SHP77 (cell line): ENCODE measurements at places on chromosomes 11 and 22.

DNA sequence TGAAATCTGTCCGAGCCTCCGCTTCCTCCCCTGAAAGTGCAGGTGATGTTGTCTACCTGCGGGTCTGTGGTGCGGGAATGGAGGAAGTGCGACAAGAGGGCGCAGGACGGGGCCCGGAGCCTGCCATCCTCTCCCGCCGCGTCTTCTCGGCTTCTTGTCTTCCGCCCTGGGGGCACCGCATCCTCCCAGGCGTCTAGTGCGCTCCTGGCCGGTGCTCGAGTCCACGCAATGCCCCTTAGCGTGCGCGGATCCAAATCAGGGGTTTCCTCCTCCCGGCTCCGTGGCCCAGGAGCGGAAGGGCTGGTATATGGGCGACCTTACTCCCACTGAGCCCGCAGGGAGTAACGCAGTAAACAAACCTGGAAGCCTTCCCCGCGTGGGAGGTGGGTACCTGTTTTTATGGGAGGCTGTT lies 405 bp downstream of the SFI1 start:
- no peak for DNase-seq

DNA sequence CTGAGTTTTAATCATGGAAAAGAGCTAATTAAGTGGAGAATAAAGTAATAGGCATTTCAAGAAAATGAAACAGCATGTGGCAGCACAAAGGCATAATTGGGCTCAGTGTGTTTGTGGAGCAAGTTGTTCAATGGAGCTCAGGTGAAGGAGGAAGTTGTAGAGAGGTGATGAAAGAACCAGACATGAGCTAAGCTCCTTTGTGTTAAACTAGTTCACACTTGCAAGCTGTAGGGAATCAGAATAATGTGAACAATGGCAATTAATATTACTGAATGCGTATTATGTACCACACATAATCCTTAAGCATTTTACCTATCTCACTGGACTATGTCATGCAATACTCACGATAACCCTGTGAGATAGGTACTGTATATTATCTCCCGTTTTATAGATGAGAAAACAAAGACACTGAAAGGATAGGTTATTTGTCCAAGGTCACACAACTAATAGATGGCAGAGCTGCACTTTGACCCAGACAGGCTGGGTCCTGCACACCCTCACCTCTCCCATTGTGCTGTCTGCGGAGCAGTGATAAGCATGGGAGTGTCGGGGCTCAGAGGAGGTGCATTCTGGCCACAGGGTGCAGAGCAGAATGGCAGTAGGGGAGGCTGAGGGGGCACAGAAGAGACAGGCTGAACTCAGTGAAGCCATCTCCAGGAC lies 8.9 kb downstream of the OLFML1 start:
- DNase-seq, result no peak

DNA sequence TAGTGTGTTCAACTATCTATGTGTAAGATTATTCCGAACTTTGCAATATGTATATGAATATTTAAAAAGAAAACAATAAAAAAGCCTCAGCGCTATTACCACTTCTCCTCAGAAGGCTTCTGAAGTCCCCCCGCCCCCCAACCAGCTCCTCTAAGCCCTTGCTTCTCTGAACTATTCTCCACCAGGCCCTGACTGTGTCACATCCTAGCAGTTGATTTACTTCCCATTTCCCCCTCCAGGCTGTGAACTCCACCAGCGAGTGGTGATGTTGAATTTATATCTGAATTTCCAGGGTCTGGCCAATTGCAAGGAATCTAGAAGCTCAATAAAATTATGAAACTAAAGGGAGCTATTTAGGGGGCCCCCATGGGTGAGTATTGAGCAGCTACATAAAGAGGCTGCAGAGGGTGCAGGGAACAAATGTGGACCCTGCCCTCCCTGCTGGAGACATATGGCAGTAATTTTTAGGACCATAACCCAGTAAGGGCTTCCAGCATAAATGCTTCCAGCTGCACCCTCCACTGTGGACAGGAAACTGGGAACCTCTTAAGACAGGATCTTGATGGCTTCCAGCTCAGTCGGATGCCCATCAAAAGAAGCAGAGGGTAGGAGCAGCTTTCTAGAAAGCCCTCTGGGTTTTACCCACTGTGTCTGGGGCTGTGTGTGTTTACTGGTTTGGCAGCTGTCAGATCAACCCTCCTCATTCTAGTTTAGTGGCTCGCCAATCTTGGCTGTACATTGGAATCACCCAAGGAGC lies 81.4 kb downstream of the TIMP3 start:
- no peak for DNase-seq

DNA sequence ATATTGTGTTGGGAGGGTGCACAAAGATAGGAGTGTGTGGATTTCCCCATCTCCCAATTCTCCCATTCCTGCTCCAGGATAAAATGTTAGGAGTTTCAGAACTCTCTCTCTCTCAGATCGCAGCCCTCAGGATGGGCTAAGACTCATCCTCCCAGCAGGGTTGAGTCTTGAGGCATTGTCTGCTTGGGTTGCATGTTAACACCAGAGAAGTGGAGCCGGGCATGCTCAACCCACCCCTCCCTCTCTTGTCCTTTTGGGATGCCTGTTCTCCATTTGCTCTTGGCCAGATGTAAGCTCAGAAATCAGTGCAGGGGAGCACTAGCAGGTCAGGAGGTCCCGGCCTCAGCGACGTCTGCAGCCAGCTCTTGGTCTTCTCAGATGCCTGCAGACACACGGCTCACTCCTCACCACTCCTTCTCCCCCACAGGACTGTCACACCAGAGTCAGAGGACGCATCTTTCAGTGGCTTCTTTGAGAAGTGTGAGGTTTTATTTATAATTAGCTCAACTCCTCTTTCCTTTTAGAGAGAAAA lies 1456.5 kb downstream of the TBC1D22A start:
- DNase-seq, result no peak

- no peak for DNase-seq
Measured at GRCh38 chr11:122721964-122722266, 66.4 kb downstream of the UBASH3B start.

GRCh38 chr11:27300974-27301373 lies 62.0 kb downstream of the CCDC34 start:
- no peak for DNase-seq

DNA sequence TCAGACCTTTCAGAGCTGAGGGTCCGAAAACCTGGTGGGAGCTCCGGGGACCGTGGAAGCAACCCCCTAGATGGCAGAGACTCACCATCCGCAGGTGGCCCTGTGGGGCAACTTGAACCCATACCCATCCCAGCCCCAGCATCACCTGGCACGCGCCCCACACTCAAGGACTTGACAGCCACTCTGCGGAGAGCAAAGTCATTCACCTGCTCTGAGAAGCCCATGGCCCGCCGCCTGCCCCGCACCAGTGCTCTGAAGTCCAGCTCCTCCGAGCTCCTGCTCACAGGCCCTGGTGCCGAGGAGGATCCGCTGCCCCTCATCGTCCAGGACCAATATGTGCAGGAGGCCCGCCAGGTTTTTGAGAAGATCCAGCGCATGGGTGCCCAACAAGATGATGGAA lies 2.0 kb downstream of the ARHGEF17 start:
- DNase-seq, result no peak

- DNase-seq, result no peak
Measured at GRCh38 chr11:115611343-115611742, 107.1 kb upstream of the CADM1 start.

DNA sequence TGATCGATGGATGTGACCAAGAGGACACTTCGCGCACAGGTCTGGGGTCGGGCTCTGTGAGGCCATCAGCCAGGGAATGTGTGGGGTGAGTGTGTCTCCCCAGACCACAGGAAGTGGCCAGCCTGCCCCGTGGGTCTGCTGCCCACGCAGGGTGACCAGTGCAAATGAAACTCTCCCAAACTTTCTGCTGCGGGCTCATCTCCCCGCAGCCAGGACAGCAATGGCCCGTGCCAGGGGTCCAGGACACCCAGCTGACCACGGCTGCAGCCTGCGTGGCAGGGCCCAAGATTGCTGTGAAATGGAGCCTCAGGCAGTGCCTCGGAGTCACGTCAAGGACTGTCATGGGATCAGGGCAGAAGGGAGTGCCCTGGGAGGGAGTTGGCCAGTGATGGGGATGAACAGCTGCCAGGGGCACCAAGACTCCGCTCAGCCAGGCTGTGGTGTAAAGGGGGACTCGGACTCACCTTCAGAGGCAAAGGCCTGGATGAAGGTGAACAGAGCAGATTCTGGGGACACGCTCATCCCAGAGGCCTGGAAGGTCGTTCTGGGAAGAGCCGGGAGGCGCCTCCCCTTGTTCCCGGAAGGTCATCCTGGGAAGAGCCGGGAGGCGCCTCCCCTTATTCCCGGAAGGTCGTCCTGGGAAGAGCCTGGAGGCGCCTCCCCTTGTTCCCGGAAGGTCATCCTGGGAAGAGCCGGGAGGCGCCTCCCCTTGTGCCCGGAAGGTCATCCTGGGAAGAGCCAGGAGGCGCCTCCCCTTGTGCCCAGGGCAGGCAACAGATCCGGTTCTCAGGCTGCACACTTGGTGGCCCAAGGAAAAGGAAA lies 252.6 kb downstream of the BRD1 start:
- no peak for DNase-seq

DNA sequence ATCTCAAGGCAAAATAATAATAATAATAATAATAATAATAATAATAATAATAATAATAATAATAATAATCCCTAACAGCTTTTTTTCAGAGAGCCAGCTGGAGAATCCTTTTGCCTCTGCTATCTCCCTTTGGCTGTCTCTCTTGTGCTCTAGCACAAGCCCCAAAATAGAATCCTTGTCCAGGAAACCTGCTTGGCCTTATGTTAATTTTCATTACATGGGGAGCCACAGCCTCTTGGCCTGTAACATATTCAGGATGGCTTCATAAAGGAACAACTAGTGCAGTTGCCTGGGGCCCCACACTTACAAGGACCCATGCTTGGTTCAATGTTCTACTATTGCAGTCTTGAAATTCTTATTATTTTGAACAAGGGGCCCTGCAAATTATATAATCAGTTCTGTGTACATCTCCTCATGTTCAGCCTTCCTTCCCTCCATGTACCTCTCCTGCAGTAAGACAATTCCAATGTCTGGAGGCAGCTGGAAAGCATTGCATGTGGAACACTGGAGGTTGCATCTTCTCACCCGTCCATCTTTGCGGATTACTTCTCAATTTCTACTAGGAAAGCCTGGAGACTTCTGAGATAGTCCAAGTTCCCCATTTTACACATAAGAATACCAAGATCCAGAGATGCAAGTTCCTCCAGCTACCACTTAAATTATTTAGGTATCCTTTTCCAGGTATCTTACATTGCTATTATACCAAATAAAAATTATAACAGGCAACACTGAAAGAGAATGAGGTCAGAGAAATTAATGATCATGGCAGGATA lies 37.8 kb upstream of the SORL1 start:
- DNase-seq, result no peak

GRCh38 chr11:72576243-72576595 lies 98.0 kb downstream of the PDE2A start:
- DNase-seq, result no peak

DNA sequence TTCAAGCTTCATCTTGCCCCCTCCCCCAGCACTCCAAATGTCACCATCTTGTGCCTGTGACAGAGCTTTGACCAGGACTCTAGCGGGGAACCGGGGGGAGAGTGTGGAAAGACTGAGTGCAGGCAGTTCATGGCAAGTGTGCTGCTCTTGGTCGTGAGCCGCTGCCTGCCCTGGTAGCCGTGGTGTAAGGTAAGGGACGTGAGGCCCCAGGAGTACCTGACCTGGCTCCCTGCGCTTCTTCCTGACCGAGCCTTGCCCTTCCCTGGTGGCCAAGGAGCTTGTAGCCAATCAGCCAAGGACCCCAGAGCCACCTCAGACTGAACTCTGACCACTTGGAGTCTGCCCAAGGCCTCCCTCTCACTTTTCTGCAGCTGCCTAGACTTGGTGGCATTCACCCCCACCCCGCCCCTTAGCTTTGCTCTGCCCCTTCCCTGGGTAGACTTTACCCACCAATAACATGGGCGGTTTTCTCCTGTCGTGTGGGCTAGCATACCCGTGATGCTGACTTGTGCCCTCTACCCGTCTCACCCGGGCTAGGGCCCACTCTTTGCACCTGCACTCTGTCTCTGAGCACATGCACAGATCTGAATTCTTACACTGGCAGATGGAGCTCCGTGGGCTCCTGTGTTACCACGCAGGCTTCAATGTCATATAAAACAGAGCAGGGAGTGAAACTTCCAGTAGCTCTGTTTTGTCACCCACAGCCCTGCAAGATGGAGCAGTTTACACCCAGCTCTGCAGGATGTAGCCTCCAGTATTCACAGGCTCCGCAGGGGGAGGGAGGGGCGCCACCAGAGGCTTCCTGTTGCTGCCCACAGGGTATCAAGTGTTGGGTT lies 1.5 kb downstream of the DGKZ start:
- no peak for DNase-seq
